D341Med (cell line): ENCODE measurements at places on chromosomes 5 and 9.

DNA sequence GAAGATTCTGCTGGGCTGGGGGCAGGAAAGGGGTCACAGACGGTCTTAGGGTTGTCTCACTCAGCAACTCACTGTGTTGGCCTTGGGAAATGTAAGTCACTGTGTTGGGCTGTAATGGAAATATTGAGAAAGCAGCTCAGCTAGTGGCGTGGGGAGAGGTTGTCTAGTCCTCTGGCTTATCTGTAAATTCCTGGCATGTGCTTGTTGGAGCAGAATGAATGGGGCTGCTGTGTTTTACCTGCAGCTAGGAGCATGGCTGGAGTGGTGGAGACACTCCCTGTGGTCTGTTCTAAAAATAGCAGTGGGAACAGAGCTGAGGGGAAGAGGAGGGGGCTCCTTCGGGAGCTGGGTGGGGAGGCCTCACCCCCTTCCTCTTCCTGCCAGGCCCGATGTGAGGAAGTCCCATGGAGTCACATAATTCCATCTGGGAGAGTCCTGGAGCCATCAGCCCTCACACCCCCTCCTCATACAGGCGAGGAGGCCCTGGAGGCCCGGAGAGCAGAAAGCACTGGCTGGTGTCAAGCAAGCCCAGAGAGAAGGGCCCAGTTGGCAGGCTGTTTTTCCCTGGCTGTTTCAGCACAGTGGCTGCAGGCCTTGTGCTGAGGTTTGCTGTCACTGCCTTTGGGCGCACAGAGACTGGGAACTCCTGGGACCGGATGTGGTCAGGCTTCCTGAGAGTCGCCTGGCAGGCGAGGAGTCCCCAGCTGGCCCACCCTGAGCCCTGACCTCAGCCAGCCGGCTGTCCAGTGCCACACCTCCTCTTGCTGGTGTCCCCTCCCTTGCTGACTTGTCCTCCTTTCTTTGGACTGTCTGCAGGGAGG lies 84.9 kb downstream of the RGS3 start:
- no peak for DNase-seq

GRCh38 chr5:6384856-6385255 lies 6.5 kb upstream of the MED10 start:
- no peak for DNase-seq

DNA sequence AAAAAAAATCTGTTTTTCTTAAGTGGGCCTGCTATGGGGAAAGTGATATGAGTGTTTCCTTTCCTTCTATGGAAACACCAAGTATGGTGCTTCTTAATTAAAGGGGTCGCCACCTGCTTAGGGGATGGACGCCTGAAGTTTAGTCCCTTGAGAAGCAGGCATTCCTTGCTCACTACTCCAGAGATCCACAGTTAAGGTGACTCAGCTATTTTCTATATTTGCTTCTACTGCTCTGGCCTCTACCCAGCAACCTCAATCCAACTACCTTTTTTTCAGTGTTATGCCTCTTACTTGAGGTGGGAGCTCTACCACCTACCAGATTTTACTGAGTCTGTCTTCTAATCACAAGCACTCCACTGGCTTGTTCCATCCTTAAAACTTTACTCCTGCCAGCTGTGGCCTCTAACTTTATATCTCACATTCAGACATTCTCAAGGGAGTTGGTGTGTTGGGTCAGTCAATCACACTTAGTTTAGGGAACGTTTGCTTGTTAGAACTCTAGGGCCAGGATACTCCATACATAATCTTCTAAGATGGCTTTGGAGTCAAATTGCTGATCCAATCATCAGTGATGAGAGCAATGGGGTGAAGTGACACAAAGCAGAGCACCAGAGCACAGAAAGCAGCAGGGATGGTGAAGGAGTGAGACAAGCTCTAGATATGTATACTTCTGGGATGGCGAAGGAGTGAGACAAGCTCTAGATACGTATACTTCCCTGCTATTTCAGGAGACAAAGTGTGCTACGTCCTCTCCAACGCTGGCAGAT lies 708.1 kb downstream of the EFNA5 start:
- DNase-seq = no peak

GRCh38 chr5:60668686-60669304 lies 31.2 kb downstream of the DEPDC1B start:
- DNase-seq = no peak

GRCh38 chr5:96172436-96172835 lies 210.8 kb upstream of the ELL2 start:
- no peak for DNase-seq

- no peak for DNase-seq
Measured at GRCh38 chr5:117562647-117563046, 988.0 kb upstream of the SEMA6A start.

DNA sequence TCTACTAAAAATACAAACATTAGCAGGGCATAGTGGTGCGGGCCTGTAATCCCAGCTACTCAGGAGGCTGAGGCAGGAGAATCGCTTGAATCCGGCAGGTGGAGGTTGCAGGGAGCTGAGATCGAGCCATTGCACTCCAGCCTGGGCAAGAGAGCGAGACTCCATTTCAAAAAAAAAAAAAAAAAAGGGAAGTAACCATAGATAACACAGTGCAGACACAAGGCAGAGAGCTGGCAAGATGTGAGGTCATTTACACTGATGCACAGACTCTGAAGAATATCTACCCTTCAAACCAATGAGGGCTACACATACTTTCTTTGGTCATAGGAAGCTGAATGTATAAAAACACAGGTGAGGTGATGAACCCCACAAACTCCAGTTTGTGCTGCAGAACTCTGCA lies 131.9 kb downstream of the DCP2 start:
- no peak for DNase-seq

GRCh38 chr9:91182429-91183225 lies 179.1 kb downstream of the AUH start:
- DNase-seq = no peak

DNA sequence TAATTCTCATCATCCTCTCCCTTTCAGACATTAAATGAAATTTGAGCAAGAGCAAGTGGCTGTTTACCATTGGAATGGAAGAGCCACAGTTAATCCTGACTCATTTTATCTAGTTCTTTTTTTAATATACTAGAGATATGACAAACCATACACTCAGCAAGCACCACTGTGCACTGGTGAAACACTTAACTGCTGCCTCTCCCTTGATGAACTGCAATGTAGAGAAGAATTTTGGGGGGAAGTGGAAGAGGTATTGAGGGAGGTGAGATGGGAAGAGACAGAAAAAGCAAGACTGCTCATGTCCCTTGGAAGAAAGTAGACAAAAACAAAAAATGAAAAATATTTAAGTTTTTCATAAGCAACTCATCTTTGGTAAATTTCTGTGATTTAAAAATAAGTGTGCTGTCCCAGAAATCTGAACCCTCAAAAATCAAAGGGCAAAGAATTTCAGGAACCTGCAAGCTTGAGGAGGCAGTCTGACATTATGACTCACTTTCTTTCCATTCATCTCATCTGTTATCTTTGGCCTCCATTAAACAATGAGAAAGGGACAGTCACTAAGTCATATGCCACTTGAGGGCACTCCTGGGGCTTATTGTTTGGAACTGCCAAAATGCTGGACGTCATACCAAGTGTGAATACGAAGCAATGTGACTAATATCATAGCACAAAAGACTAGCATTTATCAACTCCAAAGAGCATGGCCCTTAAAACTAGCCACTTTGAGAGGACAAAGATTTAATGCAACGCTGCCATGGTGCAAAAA lies 566.8 kb upstream of the DMAC1 start:
- DNase-seq = no peak

DNA sequence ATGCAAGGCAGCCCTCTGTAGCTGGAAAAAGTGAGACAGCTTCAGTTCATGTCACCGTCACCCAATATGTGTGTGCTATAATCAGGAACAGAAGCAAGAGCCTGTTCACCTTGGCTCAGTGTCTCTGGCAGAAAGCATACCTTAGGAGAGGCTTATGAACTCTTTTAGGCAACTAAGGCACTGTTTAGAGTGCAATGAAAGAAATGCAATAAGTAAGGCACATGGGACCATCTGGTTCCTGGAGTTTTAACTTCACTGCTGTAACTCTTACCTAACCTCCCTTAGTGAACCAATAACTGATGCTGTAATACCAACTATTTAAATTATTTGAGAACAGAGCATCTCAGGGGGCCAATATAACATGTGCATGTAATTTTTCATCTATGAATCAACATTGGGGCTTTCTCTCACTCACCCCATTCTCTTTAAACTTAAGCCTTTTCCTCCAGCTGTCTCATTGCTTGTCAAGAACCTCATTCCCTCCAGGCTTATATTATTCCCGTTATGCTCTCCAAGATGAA lies 32.4 kb downstream of the C9 start:
- DNase-seq = no peak

DNA sequence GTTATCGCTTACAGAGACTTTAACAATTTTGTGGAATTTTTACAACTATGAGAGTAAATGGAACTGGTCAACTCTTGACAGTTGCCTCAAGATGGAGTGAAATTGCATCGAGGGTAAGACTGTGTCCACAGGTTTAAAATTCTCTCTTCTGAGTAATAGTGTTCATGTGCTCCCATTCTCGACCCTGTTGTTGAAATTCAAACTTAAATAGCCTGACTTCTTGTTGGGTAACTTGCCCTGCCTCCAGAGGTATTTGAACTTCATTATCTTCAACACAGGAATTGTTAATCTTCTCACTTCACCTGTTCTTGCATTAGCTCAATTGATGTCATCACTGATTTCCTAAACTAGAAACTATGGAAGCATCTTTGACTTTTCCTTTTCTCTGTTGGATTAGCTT lies 77.5 kb downstream of the PIP5K1B start:
- no peak for DNase-seq

GRCh38 chr5:158832731-158833130 lies 267.0 kb downstream of the EBF1 start:
- no peak for DNase-seq

DNA sequence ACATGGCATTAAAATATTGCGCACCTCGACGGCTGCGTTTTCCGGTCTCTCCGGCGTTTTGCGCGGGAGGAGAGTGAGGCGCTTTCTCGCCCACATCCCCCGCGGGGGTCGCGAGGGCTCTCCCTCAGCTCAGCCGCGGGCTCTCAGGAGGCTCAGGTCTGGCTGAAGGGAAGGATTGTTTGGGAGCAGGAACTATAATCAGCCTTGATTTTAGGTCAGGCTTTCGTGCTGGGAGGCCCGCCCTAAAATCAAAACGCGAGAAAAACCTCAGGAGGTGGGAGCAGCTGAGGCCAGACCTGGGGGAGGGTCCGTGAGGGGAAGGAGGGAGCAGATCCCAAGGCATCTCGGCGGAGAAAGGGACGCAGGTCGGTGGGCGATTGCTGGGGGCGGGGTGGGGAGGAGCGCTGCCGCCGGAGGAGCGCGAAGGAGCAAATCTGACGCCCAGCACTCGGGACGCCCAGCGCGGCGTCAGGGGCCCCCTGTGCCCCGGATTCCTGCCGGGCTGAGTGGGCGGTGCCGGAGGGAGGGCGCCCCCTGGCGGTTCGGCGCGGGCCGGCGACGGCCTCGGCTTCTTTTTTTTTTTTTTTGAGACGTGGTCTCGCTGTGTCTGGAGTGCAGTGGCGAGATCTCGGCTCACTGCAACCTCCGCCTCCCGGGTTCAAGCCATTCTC lies 18.7 kb upstream of the RNF130 start:
- DNase-seq = peak; percentile 93

DNA sequence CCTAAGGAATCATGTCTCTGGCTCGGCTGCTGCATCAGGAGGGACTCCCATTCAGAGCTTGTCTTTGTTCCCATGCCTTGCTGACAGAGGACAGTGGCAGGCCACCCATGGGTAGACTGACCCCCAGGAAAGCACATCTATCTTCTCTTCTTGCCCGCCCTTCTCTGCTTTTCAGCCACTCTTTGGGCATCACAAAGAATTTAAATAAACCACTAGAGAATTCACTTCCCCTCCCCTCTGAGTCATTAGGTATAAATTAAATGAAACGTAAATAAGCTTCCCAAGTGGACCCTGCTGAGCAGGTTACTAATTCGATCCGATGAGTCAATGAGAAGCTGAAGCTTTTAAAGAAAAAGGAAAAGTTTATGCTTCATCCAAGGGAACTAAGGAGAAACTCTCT lies 97.0 kb downstream of the DRD1 start:
- DNase-seq = no peak

DNA sequence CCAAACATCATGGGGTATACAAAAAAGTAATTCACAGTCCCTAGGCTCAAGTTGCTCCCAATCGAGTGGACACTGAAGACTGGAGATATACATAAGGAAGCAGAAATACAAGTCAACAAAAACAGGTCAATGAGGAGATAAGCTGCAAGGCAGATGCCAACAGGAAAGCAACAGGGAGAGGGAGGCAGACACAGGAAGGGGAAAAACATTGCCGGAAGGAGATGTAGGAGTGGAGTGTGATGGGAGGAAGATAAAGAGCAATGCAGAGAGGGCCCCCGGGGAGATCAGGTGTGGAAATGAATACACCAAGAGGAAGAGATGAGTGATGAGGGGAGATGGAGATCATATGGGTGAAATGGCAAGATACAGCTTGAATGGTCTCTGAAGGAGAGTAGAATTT lies 243.0 kb downstream of the RAB3C start:
- DNase-seq = no peak

- DNase-seq = peak; percentile 62
Measured at GRCh38 chr5:41856644-41857491, 13.4 kb downstream of the OXCT1 start.

DNA sequence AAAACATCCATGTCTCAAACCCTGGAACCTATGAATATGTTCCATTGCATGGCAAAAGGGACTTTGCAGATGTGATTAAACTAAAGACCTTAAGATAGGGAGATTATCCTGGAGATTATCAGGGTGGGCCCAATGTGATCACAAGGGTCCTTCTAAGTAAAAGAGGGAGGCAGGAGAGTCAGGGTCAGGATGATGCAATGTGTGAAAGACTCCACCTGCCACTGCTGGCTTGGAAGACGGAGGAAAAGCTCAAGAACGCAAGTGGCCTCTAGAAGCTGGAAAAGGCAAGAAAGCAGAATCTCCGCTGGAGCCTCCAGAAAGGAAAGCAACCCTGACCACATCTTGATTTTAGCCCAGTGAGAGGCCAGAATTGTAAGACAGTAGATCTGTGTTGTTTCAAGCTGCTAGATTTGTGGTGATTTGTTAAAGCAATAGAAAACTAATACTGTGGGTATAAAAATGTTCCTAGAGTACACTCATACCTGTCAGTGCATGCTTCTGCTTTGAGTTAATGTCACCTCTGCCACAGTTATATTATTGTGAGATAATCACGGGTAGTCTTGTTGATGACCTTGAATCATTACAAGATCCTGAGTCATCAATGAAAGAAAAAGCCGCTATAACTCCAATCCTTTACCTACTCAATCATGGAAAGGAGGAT lies 93.5 kb upstream of the TNPO1 start:
- peak; percentile 50 for DNase-seq

- DNase-seq = no peak
Measured at GRCh38 chr5:31285025-31285424, 91.5 kb downstream of the CDH6 start.

DNA sequence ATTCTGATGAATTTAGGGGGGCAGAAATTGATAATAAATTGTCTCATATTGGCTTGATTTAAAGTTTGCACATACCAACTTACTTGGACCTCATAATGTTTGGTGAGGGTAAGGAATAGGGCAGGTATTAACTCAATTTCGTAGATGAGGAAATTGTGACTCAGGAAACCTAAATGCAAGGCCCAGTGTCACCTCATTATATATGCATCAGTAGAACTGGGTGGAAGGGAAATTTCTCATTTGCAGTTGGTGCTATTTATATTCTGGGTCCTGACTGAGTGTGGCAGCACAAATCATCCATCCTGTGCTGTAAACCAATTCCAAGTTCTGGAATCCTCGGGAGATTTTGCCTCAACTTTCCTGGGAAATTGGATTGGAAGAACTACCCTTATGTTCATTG lies 103.0 kb downstream of the SPATA31D1 start:
- no peak for DNase-seq

GRCh38 chr9:131879181-131879910 lies 139.5 kb upstream of the RAPGEF1 start:
- DNase-seq = no peak
